ENCODE measurements at places on chromosomes 13 and 19. TPM values are rescaled to one million over a fixed set of nuclear protein-coding genes. Genes with fewer than 3 reads are reported as not detected.

DNA sequence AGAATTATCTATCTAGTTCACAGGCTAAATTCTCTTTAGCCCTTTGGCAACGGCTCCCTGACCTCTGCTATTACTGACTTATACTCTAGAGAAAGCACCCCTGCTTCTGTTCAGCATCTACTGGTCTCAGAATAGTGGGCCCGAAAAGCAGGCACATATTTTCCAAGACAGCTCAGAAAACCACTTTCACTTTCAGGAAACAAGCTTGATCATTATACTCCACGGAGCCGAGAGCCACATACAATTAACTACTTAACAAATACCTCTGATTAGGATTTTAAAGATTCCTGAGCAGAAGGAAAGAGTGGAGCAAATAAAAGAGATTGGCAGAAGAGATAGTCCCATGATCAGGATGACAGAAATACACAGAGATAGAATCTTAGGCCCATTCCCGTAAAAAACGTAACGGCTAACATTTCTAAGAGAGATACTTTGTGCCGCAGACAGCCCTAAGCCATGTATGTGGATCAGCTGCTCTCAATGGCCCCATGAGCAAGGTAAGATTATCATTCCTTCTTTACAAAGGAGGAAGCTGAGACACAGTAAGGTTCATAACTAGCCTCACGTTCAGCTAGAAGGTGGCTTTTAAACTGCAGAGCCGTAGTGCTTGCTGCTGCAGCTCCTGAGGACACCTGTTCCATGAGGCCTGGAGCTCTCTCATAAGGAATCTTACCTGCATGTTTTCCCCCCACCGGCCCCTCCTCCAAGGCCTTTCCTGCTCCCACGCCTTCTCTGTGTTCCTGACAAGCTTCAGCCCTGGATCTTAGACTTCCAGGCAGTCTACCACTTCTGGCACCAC, 227.2 kb downstream of the FOXO1 start:
- DNase-seq, result no peak

FFAR1 gene
- not detected for total RNA-seq

ARID3A gene
- 24.6 TPM for total RNA-seq

DNA sequence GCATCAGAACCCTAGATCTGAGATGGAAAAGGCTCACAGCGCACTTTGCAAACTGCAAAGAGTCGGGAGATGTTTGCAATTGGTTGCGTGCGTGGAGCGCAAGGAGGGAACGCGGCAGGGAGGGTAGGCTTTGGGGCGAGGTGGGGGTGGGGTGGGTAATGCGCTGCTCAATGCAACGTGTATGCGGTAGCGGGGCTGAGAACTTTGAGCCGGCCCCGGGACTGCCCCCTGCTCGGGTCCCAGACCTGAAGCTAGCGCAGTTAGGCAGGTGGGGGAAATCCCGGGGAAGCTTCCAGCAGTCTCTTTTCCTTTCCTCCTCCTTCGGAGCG, 971 bp downstream of the FOSB start:
- peak; percentile 92 for DNase-seq

GRIK5 gene
- 0.31 TPM for total RNA-seq

DNA sequence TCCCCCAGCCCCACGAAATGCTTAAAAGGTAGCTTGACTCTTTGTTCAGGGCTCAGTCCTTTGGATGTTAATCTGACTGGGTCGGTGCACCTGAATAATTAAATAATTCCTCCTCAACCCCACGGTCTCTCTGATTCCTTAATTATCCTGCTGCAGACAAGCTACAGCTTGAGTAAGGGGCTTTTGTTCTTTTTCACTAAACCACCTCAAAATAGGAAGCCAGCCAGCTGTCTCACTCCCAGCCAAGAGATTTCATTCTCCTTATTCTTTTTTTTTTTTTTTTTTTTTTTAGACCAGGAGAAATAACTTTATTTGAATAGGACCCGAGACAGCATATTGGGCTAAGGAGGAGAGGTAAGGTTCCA, 7.9 kb upstream of the FCGBP start:
- no peak for DNase-seq

SRRM5 gene
- total RNA-seq, result 0.24 TPM
